MV-4-11 (cell line): ENCODE measurements at places on chromosomes 16 and 17.
A peak's percentile ranks its signal among the peaks of the same experiment; 100 is the strongest.

DNA sequence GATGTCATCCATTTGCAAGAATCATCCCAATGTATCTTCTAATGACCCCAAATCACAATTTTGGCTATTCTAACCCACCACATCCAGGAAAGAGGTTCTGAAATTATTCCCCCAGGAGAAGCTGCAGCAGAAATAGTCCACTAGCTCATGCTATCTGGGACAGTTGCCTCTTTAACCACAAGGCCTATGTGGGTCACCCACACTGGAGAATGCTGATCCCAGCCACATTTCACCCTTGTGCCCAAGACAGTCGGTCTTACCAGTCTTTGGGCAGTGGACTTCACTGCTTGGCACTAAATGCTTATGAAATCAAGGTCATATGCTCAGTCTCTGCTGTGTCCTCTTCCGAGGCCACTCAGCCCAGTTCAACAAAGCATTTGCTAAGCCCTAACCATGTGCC, 27.0 kb downstream of the ABCC12 start:
- DNase-seq, result no peak

DNA sequence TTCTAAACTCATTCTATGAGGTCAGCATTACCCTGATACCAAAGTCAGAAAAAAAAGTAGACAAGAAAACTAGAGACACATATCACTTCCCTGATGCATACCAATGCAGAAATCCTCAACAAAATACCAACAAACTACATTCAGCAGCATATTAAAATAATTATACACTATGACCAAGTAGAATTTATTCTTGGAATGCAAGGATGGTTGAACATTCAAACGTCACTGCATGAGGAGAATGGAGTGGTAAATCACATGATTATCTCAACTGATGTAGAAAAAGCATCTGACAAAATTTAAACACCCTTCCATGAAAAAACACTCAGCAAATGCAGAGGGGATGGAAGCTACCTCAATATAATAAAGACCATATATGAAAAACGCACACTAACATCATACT, 155.0 kb upstream of the KCNJ18 start:
- DNase-seq, result no peak

DNA sequence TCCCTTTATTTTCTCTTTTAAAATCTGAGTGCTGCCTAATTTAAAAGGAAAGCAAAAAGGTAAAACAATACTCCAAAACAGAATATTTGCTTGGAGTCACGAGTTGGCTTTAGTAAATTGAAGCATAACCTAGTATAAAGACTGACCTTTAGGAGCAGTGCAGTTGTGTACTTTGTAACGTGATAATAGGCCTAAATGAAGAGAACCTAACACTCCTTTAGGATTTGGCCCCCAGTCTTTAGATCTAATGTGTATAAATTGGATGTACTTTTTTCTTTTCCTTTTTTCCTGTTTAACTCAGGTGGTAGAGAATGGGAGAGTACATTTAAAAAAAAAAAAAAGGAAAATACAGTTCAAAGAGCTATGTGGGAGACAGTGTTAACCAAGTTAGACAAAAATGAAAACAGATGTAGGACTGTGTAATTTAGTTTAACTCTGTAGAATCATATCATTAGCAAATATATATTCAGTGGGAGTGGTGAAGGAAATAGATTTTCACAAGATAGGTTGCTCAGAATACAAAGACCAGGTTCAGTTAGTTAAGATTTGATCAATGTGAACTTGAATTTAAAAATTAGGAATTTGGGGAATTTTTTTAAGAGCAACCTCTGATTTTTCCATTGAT, 16.8 kb downstream of the CPD start:
- DNase-seq, result no peak

- no peak for DNase-seq
These were observed 119.2 kb upstream of the CCL2 start for GRCh38 chr17:34135841-34136240.

DNA sequence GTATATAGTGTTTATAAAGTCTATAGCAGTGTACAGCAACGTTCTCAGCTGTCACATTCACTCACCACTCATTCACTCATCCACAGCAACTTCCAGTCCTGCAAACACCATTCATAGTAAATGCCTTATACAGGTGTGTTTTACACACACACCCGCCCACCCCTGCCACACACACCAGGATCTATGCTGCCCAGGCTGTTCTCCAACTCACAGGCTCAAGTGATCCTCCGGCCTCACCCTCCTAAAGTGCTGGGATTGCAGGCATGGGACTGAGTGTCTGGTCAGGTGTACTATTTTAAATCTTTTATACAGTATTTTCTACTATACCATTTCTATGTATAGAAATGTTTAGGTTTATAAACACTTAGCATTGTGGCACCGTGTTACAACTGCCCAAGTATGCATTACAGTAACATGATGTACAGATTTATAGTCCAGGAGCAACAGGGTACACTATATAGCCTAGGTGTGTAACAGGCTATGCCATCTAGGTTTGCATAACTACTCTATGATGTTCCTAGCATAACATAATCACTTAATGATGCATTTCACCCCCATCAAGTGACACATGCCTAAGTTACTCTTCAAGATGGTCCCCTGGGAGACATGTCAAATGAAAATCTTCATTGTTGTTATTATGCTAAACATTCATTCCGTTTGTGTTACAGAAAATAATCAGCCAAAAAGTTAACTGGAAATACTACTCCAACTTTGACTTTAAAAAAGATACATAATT, 42.5 kb downstream of the CREBBP start:
- no peak for DNase-seq

DNA sequence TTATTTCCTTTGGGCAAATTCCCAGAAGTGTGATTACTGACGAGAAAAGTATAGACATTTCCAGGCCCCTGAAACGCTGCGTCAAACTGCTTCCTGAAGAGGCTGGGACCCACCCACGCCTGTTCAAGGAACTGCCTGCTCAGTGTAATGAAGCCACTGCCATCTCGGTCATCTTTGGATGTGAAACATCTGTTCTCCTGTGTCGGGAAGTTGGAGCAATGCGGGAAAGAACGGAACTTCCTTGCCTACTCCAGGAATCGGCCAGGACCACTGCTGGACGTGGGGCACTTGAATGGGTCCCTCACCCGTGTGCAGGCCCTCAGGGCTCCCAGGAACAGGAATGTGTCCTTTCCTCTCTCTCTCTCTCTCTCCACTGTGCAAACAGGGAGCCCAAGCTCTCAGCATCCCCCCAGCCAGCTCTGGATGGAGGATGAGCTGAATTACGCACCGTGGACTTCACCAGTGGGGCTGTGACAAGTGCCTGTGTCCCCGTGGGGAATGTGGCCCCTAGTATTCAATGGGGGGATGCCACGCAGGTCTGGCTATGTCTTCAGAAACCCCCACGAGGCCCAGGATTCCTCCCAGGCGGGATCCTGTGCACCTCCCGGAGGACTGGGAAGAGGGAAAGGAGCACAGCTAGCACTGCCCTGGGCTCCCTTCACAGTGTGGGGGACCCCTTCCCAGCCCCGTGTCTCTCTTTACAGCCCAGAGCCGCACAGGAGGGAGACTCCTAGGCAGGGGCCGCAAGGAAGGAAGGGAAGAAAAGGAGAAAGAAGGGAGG, 18.3 kb upstream of the LITAF start:
- no peak for DNase-seq

DNA sequence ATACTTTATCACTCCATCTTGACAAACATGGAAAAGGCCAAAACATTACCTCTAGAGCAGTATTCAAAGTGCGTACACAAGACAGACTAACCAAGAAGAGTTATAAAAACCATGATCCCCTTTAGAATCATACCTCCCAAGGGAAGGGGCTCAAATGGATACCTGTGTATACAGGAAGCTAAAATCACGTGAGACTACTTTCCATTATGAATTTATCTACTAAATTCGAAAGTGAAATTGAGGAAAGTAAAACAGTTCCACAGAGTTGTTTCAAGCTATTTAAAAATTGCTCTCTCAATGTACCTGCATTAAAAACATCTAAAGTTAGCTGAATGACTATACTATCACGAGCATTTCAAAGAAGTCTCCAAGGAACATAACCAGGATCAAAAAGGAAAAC, 32.7 kb downstream of the AP1G1 start:
- DNase-seq, result no peak

DNA sequence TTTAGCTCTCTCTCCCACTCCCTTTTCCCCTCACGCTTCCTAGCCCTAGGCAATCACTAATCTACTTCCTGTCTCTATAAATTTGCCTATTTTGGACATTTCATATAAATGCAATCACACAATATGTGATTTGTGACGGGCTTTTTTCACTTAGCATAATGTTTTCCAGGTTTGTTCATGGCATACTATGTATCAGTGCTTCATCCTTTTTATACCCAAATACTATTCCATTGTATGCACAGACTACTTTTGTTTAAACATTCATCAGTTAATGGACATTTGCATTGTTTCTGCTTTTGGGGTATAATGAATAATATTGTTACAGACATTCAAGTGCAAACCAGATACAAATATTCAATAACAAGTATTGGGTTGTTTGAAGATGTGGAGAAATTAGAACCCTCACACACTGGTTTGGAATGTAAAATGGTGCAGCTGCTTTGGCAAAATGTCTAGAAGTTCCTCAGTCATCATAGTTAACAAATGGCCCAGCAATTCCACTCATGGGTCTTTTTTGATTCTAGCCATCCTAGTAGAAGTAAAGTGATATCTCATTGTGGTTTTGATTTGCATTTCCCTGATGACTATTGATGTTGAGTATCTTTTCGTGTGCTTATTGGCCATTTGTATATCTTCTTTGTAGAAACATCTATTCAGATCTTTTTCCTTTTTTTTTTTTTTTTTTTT, 67.7 kb downstream of the TBX4 start:
- DNase-seq, result no peak

DNA sequence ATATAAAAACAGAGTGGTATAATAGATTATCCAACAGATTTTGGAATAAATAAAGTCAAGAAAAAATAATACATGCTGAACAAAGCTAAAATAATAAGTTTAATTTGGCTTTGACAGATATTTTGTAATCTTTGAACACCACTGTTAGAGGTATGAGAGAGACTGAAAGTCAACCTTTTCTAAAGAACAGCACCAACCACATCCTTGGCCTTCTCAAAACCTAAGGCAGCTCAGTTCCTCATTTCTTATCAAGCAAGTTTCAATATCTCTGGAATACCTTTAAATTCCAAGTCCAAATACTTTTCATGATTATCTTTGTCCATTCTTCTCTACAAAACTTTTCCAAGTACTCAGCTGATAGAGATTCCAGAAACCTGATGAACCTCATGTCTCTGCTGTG, 1603.8 kb downstream of the CDH8 start:
- peak; percentile 25 for DNase-seq

- no peak for DNase-seq
These were observed 118.9 kb downstream of the AATF start for GRCh38 chr17:37067555-37068111.

GRCh38 chr16:11734025-11734652, 8.5 kb downstream of the TXNDC11 start:
- DNase-seq, result no peak

DNA sequence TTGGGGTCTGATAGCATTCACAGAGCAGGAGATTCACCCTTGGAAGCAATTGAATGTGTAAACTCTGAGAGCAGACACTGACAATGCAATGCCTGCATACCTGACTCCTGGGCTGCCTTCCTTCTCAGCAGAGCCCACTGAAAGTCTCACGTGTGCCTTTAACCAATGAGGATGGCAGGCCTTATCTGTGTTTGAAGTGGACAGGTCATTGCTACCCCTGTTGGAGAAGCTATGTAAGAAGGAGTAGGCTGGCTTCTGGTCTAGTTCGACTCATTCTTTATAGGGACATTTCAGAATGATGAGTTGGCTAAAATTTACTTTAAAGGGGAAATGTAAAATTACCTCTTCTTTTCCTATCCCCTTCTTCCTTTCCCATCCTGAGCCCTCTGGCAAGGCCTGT, 446.3 kb downstream of the SLC39A11 start:
- no peak for DNase-seq

GRCh38 chr16:3974751-3975150, 94.2 kb upstream of the CREBBP start:
- DNase-seq, result no peak

DNA sequence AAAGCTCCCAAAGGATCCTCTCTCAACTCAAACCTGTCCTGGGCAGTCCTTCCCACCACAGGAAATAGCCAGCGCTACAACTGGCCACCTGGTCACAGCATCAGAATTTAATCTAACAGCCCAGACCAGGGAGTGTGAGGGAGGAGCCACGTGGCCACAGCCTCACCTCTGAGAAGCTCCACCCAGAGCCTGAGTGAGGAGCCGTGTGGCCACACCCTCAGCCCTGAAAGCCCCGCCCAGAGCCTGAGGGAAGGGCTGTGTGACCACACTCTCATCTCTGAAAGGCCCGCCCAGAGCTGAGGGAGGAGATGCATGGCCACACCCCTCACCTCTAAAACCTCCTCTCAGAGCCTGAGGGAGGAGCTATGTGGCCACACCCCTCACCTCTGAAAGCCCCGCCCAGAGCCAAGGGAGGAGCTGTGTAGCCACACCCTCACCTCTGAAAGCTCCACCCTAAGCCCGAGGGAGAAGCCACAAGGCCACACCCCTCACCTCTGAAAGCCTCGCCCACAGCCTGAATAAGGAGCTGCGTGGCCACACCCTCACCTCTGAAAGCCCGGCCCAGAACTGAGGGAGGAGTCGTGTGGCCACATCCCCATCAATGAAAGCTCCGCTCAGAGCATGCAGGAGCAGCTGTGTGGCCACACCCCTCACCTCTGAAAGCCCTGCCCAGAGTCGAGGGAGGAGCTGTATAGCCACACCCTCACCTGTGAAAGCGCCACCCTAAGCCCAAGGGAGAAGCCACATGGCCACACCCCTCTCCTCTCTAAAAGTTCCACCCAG, 28.6 kb downstream of the SLC38A8 start:
- DNase-seq, result peak; percentile 95

DNA sequence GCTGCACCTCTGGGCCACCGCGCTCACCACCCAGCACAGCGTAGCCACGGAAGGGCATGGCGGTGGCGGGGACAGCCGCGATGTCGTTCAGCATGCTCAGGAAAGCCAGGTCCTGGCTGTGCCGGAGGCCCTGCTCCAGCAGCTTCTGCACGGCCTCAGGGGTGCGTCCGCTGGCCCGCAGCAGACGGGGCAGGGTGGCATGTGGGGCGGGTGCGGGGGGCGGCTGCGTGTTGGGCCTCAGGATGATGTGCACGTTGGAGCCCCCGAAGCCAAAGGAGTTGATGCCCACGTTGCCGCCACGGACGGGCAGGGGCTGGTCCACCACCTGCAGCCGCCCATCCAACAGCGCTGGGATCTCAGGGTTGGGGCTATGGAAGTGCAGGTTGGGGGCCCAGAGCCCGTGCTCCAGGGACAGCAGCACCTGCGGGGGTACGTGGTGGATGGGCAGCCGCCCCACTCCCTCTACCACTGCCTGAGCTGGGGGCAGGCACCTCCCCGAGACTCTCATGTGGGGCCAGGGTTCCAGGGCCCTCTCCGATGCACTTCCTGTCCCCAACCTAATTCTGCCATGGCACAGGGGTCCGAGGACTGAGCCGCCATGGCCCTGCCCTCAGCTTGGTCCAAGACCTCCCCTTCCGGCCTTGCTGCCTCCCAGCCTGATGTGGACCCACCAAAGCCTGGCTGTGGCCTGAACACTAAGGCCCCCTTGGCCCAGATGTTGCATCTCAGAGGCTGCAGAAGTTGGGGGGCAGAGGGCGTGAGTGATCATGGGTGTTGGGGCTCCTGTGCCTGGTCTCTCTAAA, 6.6 kb downstream of the FASN start:
- DNase-seq, result no peak
